ENCODE measurements at places on chromosomes 12 and 14.

GRCh38 chr12:93568091-93568490 lies 4.4 kb upstream of the SOCS2 start:
- no peak for DNase-seq

GRCh38 chr12:109695961-109696461 lies 17.6 kb upstream of the FAM222A start:
- DNase-seq: no peak

DNA sequence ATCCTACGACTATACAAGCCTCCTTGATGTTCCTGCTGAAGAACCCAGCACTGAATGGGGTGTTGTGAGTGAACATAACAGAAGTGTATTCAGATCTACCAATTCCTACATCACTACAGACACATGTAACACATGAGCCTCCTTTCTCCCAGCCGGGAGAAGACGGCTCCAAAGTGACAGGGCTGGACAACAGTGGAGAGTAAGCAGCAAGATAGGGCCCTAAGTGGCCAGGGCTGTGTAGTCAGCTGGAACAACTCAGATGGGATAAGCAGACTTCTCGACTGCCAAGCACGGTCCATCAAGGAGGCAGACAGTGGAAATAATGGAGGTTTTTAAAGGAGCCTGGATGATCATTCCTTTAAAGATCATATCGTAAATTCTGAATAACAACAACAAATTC lies 73.5 kb downstream of the TTC7B start:
- no peak for DNase-seq

- DNase-seq: no peak
Measured at GRCh38 chr12:119158402-119158801, 20.3 kb upstream of the HSPB8 start.

GRCh38 chr12:124784871-124785572 lies 78.6 kb downstream of the SCARB1 start:
- no peak for DNase-seq

DNA sequence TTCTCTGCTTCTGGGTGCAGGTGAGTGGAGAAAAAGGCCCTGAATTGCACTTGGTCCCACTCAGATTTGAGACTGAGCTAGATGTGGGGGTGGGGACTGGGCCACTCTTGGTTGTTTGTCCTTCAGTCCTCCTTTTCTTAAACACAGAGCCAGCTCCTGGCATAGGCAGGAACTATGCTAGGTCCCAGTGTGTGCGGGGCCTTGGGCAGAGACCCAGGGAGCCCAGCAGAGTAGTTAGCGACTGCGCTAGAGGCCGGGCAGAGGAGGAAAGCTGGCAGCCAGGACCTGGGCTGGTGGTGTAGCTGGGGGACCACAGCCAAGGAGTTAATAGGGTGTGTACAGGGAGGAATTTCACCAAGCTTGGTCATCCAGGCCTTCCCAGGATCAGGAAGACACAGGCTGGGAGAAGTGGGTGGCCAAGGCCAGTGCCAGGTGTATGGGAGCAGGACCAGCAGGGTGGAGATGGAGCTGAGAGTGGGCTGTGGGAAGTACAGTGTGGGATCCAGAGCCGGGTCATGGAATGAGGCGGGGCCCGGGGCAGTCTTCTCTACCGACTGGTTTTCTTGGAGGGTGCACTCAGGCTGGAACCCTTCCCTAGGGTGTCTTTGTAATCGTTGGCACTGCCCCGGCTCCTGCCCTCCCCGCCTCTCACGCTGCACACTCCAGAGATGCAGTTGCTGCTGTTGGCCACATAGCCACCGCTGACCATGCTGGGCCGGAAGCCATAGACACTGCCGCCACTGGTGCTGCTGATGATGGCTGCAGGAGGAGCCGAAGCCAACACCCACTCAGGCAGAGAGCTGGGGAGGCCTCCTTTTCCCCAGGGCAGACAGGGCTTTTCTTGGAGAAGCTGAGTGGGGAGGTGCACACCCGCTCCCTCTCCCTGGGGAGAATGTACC lies 8.7 kb downstream of the KRT71 start:
- no peak for DNase-seq

- DNase-seq: no peak
Measured at GRCh38 chr12:18436170-18436569, 174.9 kb downstream of the PIK3C2G start.
